ENCODE measurements at places on chromosomes 7 and 10.

- DNase-seq = no peak
These were observed 11.2 kb upstream of the PRKAR1B start for GRCh38 chr7:738241-738640.

- DNase-seq = no peak
These were observed 5.8 kb downstream of the IKZF1 start for GRCh38 chr7:50310361-50310760.

DNA sequence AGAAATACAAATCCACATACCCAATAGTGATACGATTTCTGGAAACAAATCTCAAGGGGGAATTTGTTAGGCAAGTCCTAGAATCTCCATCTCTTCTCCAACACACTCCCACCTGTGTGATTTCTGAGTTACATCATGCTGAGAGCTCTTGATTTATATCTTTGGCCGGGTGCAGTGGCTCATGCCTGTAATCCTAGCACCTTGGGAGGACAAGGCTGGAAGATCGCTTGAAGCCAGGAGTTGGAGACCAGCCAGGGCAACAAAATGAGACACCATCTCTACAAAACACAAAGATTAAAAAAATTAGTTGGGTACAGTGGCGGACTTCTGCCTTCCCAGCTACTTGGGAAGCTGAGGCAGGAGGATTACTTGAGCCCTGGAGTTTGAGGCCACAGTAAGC lies 1.5 kb upstream of the MTPN start:
- no peak for DNase-seq

DNA sequence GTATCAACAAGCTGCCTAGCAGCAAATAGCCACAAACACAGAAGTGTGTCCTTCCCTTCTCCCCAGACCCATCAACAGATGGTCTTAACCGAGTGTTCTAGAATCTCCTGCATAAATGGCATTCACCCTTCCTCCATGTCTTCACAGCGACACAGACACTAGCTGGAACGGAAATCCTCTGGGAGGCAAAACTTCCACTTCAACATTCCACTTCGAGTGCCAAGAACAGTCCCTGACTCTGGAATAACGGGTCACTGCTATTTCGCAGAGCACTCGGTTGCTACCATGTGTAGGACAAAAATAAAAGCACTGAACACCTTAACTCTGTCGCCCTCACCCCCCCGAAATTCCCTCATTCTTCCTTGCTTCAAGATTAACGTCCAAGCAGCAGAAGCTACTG lies 65.1 kb downstream of the SFMBT2 start:
- DNase-seq = no peak

DNA sequence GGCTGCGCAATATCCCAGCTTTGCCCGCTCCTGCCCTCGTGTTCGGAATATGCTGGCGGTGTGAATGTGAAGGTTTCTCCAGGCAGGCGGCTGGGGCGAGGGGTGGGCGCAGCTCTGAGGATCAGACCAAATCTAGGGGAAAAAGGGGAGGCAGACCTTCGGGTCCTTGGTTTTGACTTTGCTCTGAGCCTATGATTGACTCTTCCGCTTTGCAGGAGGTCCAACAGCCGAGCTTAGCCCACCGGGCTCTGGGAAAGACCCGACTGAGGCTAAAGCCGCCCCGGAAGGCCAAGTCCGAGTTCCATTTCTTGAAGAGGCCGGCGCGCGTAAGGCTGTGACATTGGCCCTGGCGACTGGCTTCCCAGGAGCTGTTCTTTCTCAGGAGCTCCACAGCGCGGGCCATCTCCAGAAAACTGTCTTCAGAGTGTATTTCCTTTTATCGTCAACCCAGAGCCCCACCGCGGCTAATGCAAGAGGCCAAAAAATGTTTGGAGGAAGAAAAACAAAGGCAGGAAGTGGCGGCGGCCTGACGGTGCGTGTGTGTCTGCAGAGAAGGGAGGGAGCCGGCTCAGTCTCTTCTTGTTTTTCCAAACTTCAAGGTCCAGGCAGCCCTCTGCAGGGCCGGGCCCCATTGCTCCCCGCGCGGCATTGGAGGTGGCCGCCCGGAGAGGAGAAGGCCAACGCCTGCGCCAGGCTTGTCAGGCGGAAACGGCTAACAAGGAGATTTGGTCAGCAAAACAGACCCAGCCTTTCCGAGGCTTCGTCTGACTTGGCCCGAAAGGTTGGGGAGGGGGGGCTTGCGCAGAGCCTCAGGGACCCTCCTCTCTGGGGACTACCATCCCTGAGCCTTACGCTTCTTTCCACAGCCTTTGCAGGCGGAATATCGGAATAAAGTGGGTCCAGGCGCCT lies 3.6 kb upstream of the HOXA11 start:
- DNase-seq = no peak

DNA sequence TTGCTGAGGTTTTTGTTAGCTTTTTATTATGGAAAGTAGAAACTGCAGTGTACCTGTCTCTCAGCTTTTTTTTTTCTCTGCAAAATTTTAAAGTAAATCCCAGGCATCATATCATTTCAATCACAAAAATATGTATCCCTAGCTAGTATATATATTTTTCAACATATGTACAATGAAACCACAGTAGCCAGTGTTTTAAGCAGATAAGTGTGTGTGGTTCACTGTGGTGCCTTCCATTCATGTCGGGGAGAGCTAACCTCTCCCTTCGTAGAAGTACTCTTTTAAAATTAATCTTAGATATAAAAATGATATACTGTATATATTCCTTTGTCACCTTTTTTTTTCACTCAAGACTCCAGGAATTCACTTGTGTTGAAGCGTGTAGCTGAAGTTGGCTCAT lies 22.7 kb downstream of the CUL1 start:
- no peak for DNase-seq

DNA sequence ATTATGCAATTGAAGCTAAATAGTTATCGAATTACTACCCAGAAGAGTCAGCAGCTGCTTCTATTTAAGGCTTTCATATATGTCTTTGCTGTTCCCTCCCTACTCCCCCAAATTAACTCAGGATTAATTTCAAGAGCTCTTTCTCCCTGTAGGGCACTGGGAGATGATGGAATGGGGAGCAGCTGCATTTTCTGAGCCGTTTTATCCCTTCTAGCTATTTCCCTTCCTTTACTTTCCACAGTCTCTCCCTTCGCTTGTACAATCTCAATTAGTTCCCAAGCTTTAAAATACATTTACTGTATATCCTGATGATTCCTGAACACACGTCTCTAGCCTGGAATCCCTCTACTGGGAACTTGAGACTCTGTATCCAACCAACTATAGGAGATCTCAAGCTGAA lies 19.8 kb upstream of the TSPAN12 start:
- no peak for DNase-seq

DNA sequence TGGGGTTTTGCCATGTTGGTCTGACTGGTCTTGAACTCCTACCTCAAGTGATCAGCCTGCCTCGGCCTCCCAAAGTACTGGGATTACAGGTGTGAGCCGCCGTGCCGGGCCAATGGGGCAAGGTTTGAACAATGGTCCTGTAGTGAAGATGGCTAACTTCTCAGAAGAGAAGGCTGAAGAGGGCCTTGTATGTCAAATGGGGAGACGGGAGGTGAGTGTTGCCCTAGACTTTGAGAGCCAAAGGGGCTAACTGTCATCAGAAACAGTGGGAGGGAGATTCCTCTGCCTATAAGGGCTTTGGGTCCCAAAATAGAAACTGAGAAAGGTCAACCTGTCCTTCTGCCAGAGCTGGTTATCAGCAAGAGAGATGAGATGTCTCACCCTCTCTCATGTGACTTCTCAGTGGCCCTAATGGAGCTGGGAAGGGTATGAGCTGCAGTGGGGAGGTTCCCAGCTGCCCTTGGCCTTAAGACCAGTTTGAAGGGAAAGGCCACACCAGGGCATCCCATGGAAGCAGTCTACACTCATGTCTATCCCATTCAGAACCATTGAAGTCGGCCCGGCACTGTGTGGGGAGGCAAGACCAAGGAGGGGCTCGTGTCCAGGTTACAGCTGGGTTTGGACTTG lies 1.3 kb upstream of the SAMD8 start:
- DNase-seq = no peak

GRCh38 chr7:111657018-111657417 lies 94.7 kb upstream of the IMMP2L start:
- DNase-seq = no peak

GRCh38 chr7:131008840-131009711 lies 275.1 kb upstream of the KLF14 start:
- no peak for DNase-seq

GRCh38 chr10:7302392-7302906 lies 108.4 kb downstream of the SFMBT2 start:
- no peak for DNase-seq

- no peak for DNase-seq
These were observed 238.1 kb upstream of the CSTF2T start for GRCh38 chr10:51937308-51938140.

DNA sequence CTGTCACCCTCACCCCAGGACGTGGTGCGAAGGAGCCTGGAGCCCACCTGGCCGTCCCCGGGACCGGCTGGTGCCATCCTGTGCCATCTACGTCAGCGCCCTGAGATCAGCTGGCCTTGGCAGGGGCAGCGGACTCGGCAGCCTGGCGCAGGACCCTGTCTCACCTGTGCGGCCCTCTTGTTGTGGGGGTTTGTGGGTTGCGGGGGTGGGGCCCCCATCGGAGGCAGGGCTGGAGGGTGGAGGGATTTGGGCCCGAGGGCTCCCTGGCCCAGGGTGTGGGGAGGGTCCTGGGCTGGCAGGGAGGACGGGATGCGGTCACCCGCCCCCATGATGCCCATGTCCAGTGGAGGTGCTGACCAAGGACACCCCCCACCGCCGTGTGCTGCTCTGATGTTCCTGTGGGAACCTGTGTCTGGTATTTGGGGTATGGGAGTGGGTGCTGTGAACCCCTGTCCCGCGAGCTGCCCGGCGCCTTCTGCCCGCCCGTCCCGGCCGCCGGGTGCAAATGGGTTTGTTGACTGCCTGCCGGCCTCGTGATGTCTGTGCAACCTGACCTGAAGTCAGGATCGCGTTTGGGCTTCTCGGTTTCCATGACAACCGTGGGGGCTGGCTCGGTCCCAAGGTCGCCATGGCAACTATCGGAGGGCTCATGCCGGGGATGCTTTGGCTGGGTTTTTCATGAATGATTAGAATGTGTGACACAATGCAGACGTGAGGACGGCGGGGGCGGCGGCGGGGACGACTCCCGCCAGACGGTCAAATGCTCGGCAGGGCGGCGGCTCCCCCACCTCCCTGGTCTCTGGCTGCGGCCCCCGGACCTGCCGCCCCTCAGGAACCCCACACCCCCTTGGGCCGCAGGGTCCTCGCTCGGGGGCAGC lies 7.3 kb downstream of the MAFK start:
- DNase-seq = no peak

DNA sequence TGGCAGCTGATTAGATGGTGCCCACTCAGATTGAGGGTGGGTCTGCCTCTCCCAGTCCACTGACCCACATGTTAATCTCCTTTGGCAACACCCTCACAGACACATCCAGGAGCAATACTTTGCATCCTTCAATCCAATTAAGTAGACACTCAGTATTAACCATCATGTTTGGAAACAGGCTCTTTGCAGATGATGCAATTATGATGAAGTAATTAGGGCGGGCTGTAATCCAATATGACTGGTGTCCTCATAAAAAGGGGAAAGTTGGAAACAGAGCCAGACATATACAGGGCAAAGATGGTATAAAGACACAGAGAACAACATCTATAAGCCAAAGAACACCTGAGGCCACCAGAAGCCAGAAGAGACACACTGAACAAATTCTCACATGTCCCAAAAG lies 658.6 kb downstream of the CCSER2 start:
- no peak for DNase-seq

GRCh38 chr10:48772059-48772458 lies 87.4 kb downstream of the WDFY4 start:
- DNase-seq = no peak

DNA sequence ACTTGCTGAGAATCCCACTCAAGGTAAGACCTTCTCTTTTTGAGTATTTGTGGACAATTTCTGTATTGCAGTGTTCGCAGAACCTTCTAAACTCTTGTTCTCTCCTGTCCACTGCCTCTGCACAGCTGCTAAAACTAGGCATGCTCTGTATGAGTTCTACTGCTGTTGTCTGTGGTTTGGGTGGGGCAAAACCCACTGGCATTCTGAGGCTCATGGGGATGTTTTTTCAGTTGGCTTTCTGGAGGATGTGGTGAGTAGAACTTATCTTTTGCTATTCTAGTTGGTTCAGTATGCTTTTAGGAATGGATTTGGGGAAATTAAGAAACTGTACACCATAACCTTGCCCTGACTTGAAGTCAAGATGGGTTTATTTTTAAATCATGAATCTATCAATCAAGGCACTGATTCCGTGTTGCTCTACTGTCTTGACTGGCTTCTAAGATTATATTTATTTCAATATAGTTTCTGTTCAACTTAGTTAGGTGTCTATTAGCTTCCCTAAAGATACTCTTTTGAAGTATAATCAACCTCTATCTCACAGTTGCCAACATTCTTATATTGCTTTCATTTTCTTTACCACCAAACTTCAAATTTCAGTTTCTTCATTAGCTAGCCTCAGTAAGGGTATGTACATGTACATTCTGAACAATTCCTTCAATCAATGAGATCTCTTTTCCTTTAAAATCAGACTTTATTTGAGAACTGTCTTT lies 25.0 kb upstream of the C1GALT1 start:
- peak; percentile 55 for DNase-seq

- DNase-seq = peak; percentile 17
These were observed 94.5 kb downstream of the SEC61G start for GRCh38 chr7:54664235-54665228.

- no peak for DNase-seq
These were observed 48.3 kb downstream of the PDGFA start for GRCh38 chr7:471191-471865.

Data from stimulated activated naive CD8-positive, alpha-beta T cell treated with anti-CD3 and anti-CD28 coated beads, Interleukin-15, Interleukin-2, amounts not matched to agents 100 U/mL and 50 U/mL, for 24 hours (primary cell).